ENCODE measurements at places on chromosomes 12 and 14. TPM values are rescaled to one million over a fixed set of nuclear protein-coding genes. Genes with fewer than 3 reads are reported as not detected.

CDCA3 gene
- 25.5 TPM for total RNA-seq

PPFIBP1 gene
- total RNA-seq = 87.7 TPM

PAWR gene
- total RNA-seq = 248 TPM

SIX6 gene
- not detected for total RNA-seq

CPSF2 gene
- total RNA-seq = 121 TPM

GPRC5A gene
- total RNA-seq = 42.1 TPM

PRH2 gene
- total RNA-seq = not detected

C14orf93 gene
- total RNA-seq = 7.1 TPM

RARG gene
- total RNA-seq = 30.9 TPM

KRT83 gene
- 14.5 TPM for total RNA-seq

ENDOU gene
- total RNA-seq = not detected

- peaks cover 21% of the 10 kb centered on the region for H3K27me3 ChIP-seq
- no peak for DNase-seq
- no peaks in the 10 kb centered on the region for H3K36me3 ChIP-seq
- H3K27ac ChIP-seq = no peak overlapping the region
- H3K4me3 ChIP-seq = no peak overlapping the region
Observed at GRCh38 chr12:132449565-132450417, 40.2 kb upstream of the FBRSL1 start.

DNA sequence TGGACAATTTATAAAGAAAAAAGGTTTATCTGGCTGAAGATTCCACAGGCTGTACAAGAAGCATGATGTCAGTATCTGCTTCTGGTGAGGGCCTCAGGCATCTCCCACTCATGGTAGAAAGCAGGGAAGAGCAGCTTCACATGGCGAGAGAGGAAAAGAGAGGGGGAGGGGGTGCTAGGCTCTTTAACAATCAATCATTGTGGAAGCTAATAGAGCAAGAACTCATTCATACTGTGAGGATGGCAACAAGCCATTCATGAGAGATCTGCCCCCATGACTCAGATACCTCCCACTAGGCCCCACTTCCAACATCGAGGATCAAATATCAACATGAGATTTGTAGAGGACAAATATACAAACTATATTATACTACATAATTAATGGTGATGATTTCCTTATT is 361.9 kb upstream of the FAR2 start:
- no peaks in the 10 kb centered on the region for H3K36me3 ChIP-seq
- H3K27me3 ChIP-seq = no peaks in the 10 kb centered on the region
- H3K4me3 ChIP-seq = no peak overlapping the region
- peak; percentile 6 for DNase-seq
- no peak overlapping the region for H3K27ac ChIP-seq

DNA sequence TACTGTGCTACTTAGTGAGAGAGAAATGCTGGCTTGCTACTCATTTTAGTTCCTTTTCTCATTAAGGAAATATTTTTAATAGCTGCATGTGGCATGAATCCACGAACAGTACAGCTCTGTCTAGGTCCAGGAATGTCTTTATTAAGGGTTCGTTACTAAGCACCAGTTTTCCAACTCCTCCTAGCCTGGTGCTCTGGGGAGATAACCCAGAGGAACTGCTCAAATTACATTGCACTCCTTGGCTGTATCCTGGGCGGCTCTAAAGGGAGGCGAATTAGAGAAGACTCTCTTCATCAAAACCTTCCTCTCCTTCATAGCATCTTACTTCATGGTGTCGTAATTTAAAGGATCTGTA is 101.3 kb downstream of the PPM1A start:
- no peaks in the 10 kb centered on the region for H3K4me1 ChIP-seq
- H3K27me3 ChIP-seq = no peaks in the 10 kb centered on the region
- no peak overlapping the region for H3K27ac ChIP-seq
- no peak overlapping the region for H3K4me3 ChIP-seq
- no peak for DNase-seq

DNA sequence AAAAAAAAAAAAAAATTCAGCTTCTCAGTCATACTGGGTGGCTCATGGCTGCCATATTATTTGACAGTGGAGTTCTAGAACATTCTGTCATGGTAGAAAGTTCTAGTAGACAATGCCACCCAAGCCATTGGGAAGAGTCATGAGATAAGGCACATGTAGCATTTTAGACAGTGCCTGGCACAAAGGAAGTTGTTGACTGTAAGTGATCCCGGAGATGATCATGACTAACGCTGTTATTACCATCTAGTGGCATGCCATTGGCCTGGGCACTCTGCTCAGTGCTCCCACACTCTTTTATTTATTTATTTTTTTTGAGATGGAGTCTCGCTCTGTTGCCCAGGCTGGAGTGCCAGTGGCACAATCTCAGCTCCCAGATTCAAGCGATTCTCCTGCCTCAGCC is 80.4 kb downstream of the FOXN4 start:
- no peak overlapping the region for H3K27ac ChIP-seq
- no peak for DNase-seq
- H3K36me3 ChIP-seq = no peaks in the 10 kb centered on the region
- no peaks in the 10 kb centered on the region for H3K4me1 ChIP-seq
- no peak overlapping the region for H3K4me3 ChIP-seq

DNA sequence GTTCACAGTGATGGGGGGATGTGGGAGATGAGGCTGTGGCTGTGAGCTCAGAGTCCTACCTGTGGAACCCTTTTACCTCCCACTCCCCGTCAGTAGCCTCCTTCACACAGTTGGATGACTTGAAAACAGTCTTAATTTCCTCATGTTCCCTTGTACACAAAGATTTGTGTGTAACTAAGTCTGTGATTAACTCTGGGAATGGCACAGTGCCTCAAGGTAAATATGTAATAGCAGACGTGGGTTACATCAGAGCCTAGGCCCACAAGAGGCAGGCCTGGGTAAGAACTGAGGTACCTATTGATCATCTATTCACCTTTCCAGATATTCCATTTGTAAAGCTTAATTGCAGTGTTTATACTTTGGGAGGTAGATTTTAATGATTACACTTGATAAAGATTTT is 5.8 kb upstream of the IGF1 start:
- no peak overlapping the region for H3K27ac ChIP-seq
- H3K36me3 ChIP-seq = no peaks in the 10 kb centered on the region
- peaks cover 4% of the 10 kb centered on the region for H3K27me3 ChIP-seq
- H3K4me1 ChIP-seq = peaks cover 8% of the 10 kb centered on the region
- H3K4me3 ChIP-seq = no peak overlapping the region

- no peak overlapping the region for H3K4me3 ChIP-seq
- DNase-seq = no peak
- H3K4me1 ChIP-seq = peaks cover 13% of the 10 kb centered on the region
- no peaks in the 10 kb centered on the region for H3K27me3 ChIP-seq
- peaks cover 55% of the 10 kb centered on the region for H3K36me3 ChIP-seq
- H3K27ac ChIP-seq = peak overlapping the region; percentile 74
Observed at GRCh38 chr14:75442166-75442565, 14.3 kb downstream of the JDP2 start.

DNA sequence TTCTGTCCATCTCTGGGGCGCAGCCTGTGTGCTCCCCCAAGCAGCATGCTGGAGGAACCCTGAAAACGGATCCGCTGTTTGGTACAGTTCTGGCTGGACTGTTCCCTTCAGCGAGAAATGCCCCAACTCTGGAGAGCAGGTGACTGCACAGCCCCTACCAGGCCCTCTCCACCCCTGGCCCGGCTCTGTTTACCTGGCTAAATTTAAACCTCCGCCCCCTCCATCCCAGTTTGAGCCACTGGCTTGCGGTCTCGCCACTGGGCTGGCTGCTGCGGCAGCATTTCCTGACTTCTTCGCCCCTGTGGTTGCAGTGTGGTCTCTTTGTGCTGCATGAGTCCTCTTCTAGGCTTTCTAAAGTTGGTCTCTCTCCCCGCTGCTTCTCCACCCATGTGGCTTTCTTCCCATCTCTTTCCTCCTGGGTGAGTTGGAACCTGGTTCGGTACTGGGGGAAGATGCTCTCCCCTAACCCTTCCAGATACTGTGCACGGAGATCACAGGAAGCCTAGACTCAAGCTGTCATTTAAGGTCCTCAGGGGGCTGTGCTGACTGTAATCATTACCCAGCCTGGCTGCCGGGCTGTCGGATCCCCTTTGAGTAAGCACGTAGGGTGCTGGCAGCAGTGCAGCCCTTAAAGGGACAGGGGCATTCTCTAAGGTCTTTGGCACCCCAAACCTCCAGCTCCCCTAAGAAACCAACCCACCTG is 60.6 kb downstream of the FBXL14 start:
- no peak for DNase-seq
- no peaks in the 10 kb centered on the region for H3K36me3 ChIP-seq
- H3K27me3 ChIP-seq = peaks cover 28% of the 10 kb centered on the region
- H3K4me1 ChIP-seq = no peaks in the 10 kb centered on the region

DNA sequence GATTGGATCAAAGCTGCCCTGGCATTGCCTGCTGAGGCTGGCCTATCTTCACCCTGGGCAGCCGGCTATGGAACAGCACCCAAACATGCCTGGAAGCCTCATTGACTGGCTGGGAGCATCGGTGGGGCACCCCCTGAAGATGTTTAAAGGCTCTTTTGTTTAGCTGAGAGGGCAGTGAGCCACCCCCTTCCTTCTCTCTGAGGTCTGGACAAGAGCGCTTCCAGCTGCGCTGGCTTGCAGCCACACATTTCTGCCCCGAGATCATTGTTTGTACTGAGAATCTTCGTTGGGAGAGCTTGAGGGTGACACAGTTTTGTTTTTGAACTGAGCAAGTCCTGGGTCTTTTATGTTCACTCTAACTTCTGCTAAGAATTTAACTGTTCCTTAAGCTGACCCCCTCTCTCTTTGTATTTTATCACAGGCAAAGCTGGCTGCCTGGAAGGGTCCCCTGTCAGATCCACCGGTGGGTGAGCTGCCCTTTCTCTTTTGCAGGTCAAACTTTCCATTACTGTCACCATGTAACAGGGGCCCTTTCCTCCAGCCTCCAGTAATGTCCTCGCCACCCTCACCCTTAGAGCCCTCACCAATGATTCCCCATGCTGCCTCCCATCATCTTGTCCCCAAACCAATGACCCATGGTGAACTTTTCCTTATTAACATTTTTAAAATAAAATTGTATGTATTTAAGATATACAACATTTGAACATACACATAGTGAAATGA is 212.2 kb downstream of the KIF26A start:
- H3K36me3 ChIP-seq = peaks cover 4% of the 10 kb centered on the region
- peaks cover 5% of the 10 kb centered on the region for H3K4me1 ChIP-seq
- no peak overlapping the region for H3K4me3 ChIP-seq
- DNase-seq = no peak

DNA sequence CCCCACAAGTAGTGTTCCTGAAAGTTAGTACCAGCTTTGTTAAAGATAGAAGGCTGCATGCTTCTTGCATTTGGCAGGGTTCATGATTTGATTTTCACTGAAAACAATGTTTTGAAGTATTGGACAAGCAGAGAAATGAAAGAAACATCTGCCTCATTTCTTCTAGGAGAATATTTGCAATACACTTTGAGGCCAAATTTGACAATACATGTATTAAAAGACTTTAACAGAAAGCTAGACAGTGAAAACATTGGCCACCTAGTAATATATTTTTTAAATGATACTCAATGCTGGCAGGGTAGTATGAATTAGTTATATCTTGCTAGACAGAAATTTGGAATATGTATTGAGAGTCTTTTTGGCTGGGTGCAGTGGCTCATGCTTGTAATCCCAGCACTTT is 68.5 kb downstream of the GCH1 start:
- no peak overlapping the region for H3K4me3 ChIP-seq
- peaks cover under 1% of the 10 kb centered on the region for H3K4me1 ChIP-seq
- DNase-seq = no peak

GRCh38 chr14:73492043-73492552 is 1.4 kb downstream of the RIOX1 start:
- H3K4me3 ChIP-seq = peak overlapping the region; percentile 86
- peaks cover 30% of the 10 kb centered on the region for H3K36me3 ChIP-seq
- no peak for DNase-seq
- no peak overlapping the region for H3K27ac ChIP-seq
- no peaks in the 10 kb centered on the region for H3K27me3 ChIP-seq
- H3K4me1 ChIP-seq = peaks cover 12% of the 10 kb centered on the region

DNA sequence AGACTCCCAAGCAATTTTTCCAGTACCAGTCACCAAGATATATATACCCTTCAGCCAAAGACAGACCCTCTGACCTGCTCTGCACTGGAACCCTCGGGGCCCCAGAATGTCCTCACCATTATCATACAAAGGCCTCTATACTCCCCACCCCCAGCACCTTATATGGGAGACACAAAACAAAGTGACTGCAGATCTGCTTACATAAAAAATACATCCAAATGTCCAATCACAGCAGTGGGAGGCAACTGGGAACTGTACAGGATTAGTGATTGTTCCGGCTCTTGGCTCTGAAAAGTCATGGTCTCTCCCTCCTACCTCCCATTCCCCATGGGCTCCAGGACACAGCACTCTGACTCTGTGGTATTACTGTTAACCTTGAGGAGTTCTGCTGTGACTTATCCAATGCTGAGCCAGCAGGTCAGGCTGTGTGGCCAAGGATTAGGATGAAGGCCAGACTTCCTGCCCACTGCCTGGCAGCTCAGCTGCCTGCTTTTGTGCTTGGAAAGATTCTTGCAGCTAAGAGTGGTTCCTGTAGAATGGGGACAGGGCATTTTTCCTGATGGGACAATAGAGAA is 13.7 kb downstream of the OXA1L start:
- no peaks in the 10 kb centered on the region for H3K27me3 ChIP-seq
- no peak for DNase-seq
- H3K4me1 ChIP-seq = no peaks in the 10 kb centered on the region
- no peak overlapping the region for H3K4me3 ChIP-seq
- no peaks in the 10 kb centered on the region for H3K36me3 ChIP-seq

DNA sequence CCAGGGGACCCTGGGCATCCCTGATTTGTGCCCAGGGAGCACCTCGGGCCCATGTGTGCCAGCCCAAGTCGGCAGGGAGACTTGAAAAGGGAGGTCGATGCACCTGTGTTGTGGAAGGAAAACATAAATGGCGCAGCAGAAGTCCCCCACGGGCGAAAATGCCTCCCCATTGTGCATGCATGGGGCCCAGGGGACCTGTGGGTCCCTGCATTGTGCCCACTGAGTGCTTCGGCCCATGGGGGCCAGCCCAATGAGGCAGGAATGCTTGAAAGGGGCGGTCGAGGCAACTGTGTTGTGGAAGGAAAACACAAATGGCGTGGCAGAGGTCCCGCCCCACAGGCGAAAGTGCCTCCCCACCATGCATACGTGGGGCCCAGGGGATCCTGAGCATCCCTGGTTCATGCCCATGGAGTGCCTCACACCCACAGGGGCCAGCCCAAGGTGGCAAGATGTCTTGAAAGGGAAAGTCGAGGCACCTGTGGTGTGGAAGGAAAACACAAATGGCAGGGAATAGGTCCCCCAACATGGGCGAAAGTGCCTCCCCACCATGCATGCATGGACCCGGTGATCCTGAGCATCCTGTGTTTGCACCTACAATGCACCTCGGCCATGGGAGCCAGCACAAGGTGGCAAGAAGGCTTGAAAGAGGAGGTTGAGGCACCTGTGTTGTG is 368.0 kb downstream of the ALG10 start:
- no peak for DNase-seq
- no peak overlapping the region for H3K27ac ChIP-seq
- no peaks in the 10 kb centered on the region for H3K4me1 ChIP-seq
- no peak overlapping the region for H3K4me3 ChIP-seq

- H3K4me1 ChIP-seq = peaks cover 9% of the 10 kb centered on the region
- no peak for DNase-seq
- H3K36me3 ChIP-seq = no peaks in the 10 kb centered on the region
Observed at GRCh38 chr14:65986041-65986440, 500.1 kb upstream of the CCDC196 start.

- no peaks in the 10 kb centered on the region for H3K36me3 ChIP-seq
- no peak overlapping the region for H3K27ac ChIP-seq
- DNase-seq = no peak
- no peak overlapping the region for H3K4me3 ChIP-seq
Observed at GRCh38 chr12:52708010-52708409, 4.7 kb upstream of the KRT77 start.

- peaks cover 6% of the 10 kb centered on the region for H3K4me1 ChIP-seq
- H3K27ac ChIP-seq = no peak overlapping the region
- peaks cover 11% of the 10 kb centered on the region for H3K27me3 ChIP-seq
- no peak overlapping the region for H3K4me3 ChIP-seq
- DNase-seq = no peak
Observed at GRCh38 chr14:33127531-33127930, 188.9 kb downstream of the NPAS3 start.

All from MCF 10A (cell line).